ENCODE measurements at places on chromosomes 2 and 18. TPM values are rescaled to one million over a fixed set of nuclear protein-coding genes. Genes with fewer than 3 reads are reported as not detected.

Gene C2orf80
- total RNA-seq = not detected

Gene NHEJ1
- 28.1 TPM for total RNA-seq

Gene HRH4
- total RNA-seq = not detected

Gene DSC1
- total RNA-seq = not detected

Gene GAL3ST2
- not detected for total RNA-seq

Gene REEP1
- 1.7 TPM for total RNA-seq

Gene BOK
- 16.5 TPM for total RNA-seq

Gene TCF7L1
- total RNA-seq = 0.35 TPM

Gene TFPI
- 71.0 TPM for total RNA-seq

Gene CYRIA
- 11.6 TPM for total RNA-seq

Gene RPIA
- 16.4 TPM for total RNA-seq

Gene FSHR
- total RNA-seq = not detected

Gene KCNG2
- total RNA-seq = 2.3 TPM

Gene FAM117B
- 21.9 TPM for total RNA-seq

Gene MEMO1
- total RNA-seq = 27.3 TPM

GRCh38 chr18:64620971-64621560, 472.2 kb upstream of the LINC00305 start:
- DNase-seq = no peak

- no peak for DNase-seq
These were observed 160.9 kb downstream of the BAZ2B start for GRCh38 chr2:159455330-159455918.

DNA sequence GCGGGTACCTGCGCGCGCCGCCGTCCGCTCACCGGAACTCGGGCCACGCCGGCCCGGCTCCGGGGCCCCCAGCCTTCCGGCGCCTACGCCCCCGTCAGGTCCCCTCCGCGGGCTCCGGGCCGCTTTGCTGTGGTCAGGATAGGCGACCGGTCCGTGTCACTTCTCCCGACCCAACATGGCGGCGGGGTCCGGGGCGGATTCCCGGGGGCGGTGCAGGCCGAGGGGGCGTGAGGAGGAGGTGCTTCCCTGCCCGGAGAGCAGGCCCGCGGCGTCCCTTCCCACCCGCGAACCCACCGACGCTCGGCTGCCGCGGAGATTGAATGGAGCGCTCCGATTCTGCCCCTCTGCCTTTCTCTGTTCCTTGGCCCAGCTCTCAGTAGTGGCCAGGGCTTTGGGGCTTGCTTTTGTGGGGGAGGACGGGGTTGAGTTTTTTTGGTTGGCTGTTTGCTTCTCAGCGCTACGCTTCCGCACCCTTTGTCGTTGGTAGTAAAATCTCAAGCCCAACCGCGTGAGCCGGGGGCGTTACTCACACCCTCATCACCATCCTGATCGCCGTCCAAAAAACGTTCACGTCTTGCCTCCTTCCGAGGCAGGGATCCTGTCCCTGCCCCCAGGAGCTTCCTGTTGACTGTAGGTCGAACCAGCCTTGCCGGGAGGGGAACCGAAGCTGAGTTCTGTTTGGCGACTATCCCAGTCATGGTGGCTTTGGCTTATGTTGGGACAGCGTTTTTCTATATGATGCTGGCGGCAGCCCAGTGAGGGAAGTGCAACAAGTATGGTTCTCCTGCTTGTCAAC, 532 bp upstream of the YES1 start:
- DNase-seq = peak; percentile 91

DNA sequence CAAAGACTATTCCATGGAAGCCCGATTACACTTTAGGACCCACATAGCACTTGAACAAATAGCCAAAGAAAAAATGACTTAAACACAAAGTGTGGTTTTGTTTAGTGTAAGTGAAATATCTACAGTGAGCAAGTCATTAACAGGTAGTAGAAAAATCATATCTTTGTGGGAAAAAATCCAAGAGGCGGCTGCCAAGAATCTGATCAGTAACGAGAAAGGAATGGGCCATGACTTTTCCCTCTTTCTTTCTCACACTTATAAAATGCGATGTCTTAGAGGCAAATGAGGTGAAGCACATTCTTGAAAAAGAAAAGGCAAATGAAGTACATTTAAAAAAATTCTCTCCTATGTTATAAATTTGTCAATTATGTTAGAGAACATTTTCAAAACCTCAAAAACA, 12.9 kb upstream of the GEMIN6 start:
- no peak for DNase-seq

DNA sequence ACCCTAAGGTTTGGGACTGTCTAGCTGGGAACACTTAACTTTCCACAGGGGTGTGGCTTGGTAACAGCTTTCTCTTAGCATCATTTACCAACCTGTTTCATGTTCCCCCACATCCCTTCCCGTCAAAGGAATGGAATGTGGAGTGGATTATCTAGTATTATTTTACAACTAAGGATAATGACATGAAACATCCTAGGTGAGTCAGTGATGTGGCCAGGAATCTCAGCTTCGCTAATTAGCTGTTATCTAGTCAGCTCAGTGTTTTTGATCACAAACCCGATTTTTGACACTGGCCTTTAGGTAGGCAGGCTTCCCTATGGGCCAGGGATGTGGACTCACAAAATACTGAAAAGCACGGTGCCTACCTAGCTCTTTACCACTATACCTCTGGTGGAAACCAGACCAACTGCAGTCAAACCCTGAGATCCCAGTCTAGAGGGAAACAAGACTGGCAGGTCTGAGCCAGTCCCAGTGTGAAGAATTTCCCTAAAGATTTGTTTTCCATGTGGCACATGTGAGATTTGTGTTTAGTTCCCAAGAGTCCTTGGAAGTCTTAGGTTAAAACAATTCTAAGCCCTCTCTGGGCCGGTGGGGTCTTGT, 2.8 kb upstream of the NRP2 start:
- no peak for DNase-seq

- peak; percentile 6 for DNase-seq
These were observed 487.4 kb downstream of the EIPR1 start for GRCh38 chr2:2890246-2890645.

DNA sequence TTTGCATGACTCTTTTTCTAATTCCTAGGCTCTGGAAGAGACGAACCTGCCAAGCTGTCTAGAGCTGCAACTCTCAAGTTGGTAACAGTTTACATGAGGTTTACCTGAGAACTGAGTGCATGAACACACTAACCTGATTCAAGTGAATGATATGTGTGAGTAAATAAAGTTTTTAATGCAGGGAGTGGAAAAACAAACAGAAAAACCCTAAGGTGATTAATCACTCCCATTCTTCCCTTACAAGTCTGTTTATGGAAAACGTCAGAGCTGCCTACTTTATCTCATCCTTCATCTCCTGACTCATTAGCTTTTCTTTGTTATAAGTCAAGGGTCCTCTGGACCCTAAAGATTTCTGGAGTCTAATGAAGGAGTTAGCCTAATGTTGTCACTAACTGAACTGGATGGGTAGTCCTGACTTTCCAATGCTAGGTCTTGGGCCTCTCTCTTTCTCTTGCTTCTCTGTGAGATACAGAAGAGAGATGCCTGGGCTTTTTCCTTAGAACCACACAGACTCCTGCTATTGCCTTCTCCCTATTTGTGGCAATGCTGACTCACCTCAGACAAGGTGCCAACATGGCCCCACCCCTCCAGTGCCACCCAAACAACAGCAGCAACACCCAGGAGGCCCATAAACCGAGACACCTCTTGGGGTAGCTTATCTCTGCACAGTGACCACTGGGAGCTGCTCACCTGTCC, 952.4 kb downstream of the EPHA4 start:
- no peak for DNase-seq

DNA sequence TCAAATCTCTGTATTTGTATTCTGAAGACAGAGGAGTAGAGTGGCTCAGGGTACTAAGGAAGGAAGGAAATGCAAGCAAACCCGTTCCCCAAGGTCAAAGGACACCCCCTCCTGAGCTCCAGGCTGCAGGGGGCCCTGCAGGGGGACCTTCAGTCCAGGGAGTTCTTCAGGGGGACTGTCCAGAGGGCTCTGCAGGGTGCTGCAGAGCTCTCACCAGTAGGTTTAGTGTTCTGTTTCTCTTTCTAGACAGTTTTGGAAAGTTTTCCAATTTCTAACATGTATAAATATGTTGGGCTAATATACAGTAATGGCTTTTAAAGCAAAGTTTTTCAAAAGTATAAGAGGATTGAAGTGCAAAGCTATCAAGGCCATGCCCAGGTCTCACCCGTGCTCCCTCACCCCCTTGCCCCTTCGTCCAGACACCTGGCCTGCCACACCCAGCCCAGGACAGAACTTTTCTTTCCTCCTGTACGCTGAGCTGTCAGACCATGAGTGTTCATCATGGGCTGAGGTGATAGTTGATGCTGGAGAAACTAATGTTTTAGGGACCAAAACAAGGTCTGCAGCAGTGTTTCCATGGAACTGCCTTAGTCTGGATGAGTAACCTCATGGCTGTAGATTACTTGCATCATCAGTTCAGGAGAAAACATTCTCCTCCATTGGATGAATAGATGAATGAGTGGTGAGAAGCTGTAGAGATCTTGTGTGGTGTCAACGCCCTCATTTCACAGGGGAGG, 134.2 kb downstream of the GLI2 start:
- DNase-seq = no peak

- DNase-seq = no peak
These were observed 36.2 kb upstream of the CNGA3 start for GRCh38 chr2:98310010-98310409.

GRCh38 chr18:76984193-76985155, 148.1 kb downstream of the MBP start:
- DNase-seq = no peak

GRCh38 chr2:161954103-161954502, 119.9 kb downstream of the DPP4 start:
- no peak for DNase-seq

DNA sequence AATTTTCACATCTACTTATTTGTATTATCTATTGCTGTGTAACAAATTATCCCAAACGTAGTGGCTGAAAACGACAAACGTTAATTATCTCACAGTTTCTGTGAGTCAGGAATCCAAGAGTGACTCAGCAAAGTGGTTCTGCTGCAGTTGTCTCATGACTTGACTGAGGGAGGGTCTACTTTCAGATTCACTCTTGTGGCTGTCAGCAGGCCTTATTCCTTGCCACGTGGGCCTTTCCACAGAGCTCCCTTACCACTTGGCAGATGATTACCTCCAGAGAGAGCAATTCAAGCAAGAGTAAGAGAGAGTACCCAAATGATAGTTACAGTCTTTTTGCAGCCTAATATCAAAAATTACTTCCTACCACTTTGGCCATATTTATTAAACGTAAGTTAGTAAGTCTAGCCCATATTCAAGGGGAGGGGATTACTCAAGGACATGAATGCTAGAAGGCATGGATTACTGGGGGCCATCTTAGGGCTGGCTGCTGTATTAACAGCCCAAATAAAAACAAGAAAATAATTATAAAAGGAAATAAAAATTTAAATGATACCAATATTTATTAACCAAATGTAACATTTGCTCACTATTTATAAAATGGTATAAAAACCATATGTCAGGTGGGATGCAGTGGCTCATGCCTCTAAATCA, 48.7 kb upstream of the NBEAL1 start:
- DNase-seq = no peak

- no peak for DNase-seq
These were observed 79.4 kb downstream of the EPAS1 start for GRCh38 chr2:46376586-46376985.

DNA sequence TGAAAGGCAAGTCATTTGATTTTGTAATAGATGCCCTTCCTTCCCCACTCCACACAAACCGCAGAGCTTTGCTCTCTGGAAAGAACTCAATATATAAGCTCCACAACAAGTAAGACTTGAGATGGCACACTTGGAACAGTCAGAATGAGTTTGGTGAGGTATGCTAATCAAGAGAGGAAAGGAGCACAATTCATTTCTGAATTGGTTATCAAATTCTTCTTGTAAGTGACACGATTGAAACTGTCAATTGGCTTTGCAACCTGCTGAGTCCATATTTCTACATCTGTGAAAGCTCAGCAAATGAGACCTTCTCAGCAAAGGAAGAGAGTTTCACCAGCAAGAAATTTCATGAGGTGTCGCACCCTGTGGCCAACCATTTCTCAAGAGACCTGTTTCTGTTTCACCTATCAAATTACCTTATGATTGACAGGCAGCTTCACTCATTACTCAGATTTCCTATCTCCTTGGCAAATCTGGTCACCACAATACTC, 19.1 kb downstream of the CTLA4 start:
- DNase-seq = no peak

DNA sequence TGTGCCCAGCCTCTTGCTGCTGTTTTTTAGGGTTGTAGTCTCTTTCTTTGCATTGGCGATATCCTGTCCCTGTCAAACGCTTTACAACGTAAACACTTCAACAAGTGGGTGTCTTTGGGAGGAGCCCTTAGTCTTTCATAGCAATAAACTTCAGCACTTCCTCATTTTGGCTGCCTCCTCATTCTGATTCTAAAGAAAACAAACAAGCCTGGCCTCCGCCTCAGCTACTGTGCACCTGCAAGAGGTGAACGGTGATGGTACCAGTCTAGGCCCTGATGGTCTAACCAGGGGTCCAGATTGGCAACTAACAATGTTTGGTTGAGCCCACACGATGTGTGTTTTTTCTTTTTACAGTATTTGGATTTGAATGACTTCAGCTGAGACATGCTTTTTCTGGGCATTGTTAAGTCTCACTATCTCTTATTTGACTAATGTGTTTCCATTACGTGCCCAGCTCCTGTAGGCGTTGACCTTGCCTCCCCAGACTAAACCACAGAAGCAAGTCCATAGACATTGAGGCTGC, 53.2 kb upstream of the CUL3 start:
- DNase-seq = no peak

GRCh38 chr18:35289727-35290093, 319 bp downstream of the ZSCAN30 start:
- peak; percentile 41 for DNase-seq

DNA sequence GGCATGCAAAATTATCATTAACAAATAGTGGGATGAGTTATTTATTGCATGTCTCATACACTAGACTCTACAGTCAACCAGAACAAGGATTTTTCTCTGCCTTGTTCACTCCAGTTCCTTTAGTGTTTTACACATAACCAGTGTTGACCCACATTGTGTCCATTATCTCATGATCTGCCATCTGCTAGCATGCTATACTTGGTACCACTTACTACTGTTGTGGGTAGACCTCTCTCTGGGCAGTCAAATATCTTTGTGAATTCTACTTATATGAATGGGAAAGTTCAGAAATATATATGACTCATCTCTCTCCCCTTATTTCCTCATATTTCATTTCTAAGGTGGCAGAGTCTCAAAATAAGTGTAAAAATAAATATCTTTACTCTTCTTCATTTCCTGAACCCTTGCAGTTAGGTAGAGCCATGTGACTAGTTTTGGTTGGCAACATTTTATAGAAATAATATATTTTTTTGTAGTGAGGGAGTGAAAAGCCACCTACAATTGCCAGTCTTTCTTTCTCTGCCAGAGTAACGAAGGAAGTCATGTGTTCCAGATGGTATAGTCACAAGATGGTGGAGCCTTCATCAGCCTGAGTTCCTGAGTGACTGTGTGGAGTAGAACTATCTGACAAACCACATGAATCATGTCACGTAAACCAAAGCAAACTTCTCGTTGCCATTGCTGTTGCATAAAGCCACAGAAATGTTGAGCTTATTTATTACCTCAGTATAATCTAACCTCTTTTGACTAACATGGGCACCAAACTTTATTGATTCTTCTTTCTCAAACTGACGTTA, 704.0 kb downstream of the RNF144A start:
- DNase-seq = no peak

GRCh38 chr2:209976698-209977385, 25.6 kb upstream of the RPE start:
- no peak for DNase-seq
